ENCODE measurements at places on chromosomes 16 and 17.

DNA sequence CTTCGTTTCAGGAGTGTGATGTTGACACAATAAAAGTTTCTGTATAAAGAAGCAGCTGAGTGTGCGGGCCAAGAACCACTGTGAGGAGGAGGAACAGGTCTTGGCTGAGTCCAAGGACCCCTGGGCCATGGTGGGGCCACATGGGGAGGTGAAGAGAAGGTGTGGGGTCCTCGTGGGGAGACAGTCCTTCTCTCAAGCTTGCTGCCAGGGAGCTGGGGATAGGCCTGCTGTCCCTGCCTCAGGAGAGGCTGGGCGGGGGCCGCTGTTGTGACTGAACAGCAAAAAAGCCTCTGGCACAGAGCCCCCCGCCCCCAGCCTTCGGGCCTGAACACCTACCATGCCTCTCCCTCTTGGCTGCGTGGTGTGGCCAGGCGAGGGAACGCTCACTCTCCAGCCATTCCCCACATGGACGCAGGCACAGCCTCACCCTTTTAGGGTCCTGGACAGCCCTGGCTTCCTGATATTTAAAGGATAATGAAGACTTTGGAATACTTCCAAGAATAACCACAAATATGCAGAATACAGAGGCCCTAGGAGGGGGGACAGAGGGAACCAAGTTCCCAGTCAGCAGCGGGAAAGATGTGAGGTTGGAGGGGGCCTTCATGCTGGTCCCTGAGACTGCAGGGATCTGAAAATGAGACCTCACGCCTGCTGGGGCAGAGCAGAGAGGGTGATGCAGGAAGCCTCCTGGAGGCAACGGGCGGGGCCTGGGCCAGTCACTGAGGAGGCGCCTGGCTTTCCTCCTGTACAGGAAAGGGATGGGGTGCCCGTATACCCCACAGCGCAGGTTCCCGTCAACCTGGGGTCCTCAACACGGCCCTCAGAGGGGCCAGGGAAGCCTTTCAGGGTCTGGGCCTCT is 100.0 kb upstream of the CREBBP start:
- DNase-seq: no peak

DNA sequence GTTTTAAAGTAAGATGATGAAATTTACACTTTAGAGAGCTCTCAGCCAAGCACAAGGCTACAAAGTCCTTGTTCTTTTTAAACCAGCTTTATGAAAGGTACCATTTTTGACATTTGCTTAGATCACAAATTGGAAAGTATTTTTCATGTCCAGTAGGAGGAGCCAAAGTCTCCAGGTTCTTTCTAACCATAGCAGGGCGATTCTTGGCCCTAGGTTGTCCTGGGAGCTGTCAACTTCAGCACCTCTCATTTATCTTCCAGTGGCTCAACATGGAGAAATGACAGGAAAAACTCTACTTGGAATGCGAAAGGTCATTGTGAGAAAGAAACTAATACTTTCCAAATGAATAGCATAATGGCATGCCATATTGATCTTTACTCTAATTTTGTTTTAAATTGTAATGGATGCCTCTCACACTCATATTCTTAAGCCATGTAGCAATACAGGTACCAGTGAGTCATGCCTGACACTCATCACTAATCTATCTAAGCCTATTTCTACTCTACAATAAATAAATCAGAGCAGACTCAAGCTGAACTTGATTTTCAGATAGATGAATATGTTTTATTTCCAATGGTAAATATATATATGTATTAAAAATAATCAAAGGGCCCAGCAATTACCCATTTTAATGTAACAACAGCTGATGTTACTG is 919.1 kb upstream of the EEF2KMT start:
- DNase-seq: no peak

- DNase-seq: no peak
These were observed 654.0 kb downstream of the MAF start for GRCh38 chr16:78946556-78946955.

DNA sequence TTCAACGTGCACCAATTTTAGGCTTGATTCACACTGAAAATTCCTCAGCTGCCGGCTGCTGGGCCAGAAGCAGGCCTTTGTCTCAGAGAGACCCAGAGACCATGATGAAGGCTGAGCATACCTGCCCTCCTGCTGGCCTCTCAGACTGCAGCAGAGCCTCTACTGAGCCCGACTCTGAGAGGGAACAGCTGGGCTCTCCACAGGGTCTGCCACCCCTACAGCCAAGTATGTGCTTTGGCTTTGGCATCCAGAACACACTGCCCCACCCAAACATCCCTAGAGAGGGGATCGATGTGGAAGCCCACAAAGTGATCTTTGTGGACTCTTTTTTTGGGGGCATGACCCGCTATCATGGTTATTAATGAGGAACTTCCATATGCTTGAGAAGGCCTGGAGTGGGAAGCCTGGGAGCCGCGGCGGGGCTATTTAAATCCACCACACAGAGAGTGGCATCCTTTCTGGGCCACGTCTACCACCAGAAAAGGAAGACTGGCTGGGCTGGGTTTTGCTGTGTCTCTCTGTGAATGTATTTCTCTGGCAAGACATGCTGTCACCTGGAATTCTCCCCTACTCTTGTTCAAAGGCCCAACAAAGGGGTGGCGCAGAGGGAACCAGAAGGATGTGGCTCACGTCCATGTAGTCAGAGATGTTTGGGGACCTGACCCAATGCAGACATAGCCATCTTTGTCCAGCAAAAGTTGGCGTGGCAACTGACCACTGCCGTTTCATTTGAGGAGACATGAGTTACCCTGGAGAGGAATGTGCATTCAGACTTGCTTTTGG is 69.3 kb downstream of the GNAO1 start:
- no peak for DNase-seq

GRCh38 chr16:17839272-17839671 is 368.5 kb upstream of the XYLT1 start:
- DNase-seq: no peak

- peak; percentile 74 for DNase-seq
These were observed 21.9 kb upstream of the EIF1 start for GRCh38 chr17:41666708-41667279.

- DNase-seq: no peak
These were observed 310.9 kb upstream of the KCNJ16 start for GRCh38 chr17:69764146-69764545.

DNA sequence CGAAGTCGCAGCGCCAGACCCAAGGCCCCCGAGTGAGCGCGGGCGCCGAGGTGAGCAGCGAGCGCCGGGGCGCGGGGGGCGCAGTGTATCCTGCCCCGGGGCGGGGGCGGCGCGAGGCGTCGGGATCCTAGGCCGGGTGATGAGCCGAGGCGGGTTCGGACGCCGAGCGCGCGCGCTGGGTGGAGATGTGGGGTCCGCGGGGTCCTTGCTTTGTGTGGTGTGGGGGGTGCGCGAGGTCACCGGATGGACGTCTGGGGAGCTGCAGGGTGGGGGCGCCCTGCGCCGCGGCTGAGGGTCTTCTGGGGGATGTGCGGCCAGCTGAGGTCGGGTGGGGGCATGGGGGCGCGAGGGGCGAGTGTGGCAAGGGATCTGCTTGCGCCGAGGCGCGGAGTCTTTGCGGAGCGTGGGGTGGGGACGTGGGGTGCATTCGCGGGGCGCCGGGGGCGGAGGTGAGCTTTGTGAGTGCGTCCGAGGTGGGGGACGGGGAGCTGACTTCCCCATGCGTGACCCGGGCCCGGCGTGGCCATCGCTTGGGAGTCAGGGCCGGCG is 560 bp downstream of the RAI1 start:
- peak; percentile 28 for DNase-seq

DNA sequence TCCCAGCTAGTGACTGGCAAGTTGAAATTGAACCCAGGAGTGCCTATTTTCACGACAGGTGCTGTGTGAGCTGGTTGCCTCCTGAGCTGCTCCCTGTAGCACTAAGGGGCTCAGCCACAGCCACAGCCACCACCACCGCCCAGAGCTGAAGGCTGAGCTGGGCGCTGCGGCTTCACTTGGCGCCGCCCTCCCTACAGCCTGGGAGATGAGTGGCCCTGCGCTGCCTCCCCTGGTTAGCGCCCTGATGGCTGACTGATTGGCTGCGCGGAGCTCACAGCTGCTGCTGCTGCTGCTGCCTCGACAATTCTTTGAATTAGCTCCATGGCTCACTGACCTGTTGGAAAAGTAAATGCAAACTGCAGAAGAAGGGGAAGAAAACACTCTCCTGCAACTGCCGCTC is 91.8 kb upstream of the TMEM132E start:
- no peak for DNase-seq

DNA sequence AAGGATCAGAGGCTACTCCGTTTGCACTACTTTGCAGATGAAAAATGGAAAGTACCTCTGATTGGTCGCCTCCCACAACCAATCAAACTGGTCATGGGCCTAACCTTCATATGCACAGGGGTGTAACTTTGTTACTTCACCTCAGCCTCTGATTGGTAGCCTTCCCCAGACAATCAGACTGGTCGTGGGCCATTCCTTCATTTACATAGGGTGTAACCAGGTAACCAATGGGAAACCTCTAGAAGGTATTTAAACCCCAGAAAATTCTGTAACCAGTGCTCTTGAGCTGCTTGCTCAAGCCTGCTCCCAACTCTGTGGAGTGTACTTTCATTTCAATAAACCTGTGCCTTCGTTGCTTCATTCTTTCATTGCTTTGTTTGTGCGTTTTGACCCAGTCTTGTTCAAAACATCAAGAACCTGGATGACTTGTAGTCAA is 39.2 kb upstream of the USP22 start:
- DNase-seq: no peak

- DNase-seq: no peak
These were observed 215.7 kb upstream of the FOXF1 start for GRCh38 chr16:86294535-86295196.

- no peak for DNase-seq
These were observed 8.7 kb downstream of the MXRA7 start for GRCh38 chr17:76702076-76702475.

GRCh38 chr16:57281791-57282190 is 2.7 kb downstream of the PLLP start:
- no peak for DNase-seq

- DNase-seq: peak; percentile 61
These were observed 4.3 kb upstream of the APRT start for GRCh38 chr16:88815901-88816589.

DNA sequence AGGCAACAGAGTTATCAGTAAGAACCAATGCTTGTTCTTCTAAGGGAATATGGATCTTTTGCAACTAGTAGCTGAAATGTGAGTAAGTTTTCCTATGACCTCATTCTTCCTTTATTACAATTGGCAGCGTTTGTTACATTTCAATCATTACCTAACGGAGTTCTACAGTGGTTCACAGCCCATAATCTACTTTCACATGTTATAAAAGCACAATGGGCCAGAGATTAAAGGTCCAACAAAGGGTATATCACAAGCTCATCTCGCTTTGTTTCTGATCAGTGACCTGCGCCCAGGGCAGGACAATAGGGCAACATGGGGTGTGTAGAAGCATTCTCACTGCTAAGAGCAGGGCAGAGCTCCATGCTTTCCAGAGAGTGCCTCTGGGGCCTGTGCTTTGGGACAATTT is 279.9 kb upstream of the DYNLRB2 start:
- no peak for DNase-seq

DNA sequence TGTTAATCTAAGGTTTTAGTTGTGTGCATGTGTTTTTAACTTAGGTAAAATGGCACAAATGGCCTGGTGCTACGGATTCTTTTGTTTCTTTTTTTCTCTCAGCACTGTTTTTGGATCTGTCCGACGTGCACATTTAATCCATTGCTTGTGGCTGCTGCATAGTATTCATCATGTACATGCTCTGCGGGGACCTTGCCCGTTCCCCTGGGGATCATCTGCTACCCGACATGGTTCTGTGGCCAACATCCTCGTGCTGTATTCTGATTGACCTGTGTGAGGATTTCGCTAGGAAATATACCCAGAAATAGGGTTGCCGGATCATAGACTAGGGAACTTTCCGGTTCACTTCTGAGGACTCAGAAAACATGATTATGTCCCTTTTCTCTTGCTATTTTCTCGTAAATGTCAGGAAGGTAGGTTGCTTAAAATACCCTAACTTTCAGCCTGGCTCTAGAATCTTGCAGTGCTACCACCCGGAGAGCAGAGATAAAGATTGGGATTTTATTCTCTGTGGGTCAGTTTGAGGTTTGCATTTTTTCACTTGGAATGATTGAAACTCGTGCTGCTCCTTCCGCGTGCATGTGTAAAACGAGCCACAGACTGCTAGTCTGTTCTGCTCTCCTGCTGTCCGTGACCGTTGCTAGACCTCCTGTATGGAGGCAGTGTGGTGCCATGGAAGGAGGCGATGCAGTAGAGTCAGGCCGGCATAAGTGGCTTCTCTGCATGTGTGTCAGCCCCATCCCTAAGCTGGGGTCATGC is 42.9 kb downstream of the LDHD start:
- no peak for DNase-seq

GRCh38 chr17:44760474-44761308 is 1.9 kb downstream of the ADAM11 start:
- DNase-seq: peak; percentile 81

DNA sequence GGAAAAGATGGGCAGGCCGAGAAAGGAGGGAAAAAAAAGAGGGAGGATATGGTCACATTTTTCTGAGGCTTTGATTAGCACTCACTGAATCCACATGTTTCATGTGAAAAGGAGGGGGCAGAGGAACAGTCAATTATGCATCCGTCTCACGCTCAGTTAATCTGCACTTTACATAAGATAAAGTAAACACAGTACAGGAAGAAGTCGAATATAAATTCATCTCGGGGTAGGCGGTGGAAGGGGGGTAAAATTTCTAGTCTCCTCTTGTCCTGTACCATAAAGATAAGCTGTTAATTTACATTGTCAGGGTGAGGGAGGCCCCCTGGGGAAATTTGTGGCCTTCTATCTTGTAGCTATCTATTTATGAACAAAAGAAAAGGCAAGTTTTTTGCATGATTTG is 73.1 kb upstream of the CES5A start:
- no peak for DNase-seq

GRCh38 chr17:29728490-29728889 is 105.8 kb upstream of the CORO6 start:
- DNase-seq: no peak

DNA sequence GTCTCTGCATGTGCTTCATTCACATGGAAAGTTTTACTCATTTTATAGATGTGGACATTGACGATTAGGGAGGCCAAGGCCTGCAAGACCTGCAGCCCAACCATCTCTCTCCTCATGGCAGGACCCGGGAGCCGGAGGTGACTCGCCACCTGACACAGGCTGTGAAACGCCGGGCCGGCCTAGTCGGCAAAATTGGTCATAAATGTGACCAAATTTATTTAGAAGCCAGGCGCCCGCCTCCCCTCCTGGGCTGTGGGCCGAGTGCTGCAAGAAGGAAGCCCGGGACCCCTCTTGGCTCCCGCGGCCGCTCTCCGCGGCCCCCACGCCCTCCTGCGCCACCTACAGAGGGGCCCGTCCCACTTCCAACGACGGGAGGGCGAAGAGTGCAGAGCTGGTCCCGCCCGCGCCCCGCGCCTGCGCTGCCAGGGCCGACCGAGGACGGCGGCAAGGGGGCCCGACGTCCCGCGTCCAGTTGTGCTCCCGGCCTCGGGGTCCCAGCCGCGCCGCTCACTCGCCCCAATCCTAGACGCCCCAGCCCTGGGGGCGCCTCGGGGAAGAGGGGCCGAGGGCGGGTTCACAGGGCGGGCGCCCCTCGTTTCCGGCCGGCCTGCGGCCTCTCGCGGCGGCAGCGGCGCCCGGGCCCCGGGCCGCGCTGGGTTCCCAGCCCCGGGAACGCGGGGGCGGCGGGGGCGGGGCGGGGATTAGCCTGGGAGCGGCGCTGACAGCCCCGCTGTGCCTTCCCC is 47.5 kb downstream of the WNT3 start:
- DNase-seq: peak; percentile 38
